Stimulated activated CD4-positive, alpha-beta T cell treated with anti-CD3 and anti-CD28 coated beads, TNF-alpha, amount 100 ng/mL, for 4 hours (primary cell): ENCODE measurements at places on chromosomes 4 and X.

- DNase-seq: no peak
Observed at GRCh38 chr4:179695175-179695574, 2252.9 kb upstream of the AGA start.

GRCh38 chr4:63566658-63567057 is 842.6 kb downstream of the TECRL start:
- no peak for DNase-seq

DNA sequence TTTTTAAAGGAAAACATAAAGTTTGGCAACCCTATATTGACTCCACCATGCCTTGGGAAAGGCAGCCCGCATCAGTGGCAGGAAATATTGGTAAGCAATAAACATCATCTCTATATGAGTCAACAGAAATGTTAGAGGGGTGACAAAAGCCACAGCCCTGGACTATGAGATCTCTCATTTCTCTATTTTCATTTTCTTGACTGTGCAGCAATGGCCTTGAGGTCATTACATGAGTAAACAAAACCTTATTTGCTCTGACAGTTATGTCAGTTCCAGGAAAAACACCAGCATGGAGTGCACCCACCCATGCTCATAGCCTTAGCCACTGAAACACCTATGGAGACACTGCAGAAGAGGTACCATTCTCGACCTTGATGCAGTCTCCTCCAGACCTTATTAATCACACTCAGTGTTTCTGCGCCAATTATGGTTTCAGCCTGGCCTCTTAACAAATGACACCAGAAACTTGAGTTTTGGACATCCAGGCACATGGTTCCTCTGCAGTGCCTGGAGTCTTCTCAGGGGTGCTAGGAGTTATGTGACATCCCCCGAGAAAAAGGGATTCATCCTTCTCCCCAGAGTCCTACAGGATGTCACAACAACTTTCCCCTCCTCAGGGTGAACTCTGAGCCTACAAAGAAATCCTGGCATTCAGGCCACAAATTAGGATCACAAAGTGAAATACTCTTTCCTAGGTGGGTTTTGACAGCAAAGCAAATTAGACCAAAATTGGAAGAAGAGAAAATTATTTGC is 16.0 kb upstream of the HPGD start:
- DNase-seq: no peak

GRCh38 chr4:119260528-119260927 is 48.0 kb downstream of the USP53 start:
- DNase-seq: no peak

DNA sequence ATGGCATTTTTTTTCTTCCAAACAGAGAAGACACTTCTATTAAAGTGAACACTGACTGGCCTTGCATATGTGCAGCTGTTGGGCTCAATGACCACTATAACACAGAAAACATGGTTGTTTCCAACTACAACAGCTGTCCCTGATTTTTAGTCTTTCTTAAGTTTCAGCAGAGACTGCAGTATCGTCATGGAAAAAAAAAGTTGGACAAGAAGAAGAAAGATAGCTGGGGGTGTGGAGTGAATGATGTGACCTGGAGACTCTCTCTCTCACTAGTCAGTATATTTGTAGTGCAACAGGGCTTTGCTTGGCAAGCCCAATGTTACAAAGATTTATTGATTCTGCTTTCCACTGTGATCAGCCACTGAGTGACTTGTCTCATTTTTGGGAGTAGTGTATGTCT is 29.5 kb upstream of the C4orf54 start:
- DNase-seq: no peak

DNA sequence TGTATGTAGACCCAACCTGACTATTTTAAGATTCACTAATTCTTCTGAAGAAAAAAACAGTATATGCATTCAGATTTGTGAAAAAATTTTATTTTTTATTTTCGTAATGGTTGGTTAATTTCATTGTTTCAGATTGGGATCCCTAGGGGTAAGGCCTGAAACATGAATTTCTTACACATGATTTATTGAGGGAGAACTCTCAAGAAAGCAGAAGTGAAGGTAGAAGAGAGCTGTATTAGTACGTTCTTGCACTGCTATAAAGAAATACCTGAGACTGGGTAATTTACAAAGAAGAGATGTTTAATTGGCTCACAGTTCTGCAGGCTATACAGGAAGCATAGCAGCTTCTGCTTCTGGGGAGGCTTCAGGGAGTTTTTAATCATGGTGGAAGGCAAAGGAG is 611.9 kb upstream of the TECRL start:
- DNase-seq: no peak

- DNase-seq: no peak
Observed at GRCh38 chr4:39050590-39050989, 11.4 kb upstream of the KLHL5 start.

DNA sequence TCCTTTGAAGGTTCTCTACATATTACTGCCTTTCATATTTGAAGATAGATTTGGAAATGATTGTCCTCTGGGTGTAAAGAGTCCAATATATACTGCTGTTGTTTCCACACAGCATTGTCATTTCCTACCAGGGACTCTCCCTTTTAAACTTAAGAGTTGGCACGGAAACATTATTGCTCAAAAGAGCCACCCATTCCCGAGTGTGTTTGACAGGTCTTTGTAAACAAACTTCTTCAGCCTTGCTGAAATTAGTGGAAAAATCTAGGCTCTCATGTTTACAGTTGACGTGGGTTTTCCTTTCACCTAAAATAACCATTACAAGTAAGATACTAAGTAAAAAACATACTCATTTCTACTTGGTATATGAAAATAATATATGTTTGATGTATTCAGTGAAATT is 111.4 kb upstream of the LIMCH1 start:
- no peak for DNase-seq

DNA sequence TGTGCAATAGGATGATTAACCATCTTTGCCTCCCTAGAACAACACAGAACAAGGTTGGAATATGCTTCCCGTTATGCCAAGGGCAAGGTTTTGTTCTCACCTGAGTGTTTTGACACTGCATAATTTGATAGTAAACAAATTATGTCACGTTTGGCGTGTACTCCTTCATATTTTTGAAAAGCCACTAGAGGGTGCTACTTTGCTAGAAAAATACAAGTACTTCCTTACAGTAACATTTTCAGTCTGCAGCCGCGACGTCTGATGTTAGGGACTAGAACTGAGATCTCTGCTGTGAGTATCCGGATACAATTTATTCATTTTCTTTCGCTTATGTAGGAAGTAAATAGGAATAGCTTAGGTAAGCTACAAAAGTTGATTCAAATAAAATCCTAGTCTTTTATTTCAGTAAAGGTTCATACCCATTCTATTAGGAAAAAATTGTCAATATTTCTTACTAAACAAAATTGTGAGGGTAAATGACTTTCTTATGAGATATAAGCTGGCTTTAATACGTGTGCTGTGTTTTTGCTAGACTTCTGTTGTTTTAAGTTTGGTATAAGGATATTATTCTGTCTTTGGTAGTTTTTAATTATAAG is 181.1 kb upstream of the WDFY3 start:
- DNase-seq: no peak

GRCh38 chrX:13047759-13048158 is 3.3 kb upstream of the FAM9C start:
- no peak for DNase-seq
